ENCODE measurements at places on chromosomes 11 and 22.

DNA sequence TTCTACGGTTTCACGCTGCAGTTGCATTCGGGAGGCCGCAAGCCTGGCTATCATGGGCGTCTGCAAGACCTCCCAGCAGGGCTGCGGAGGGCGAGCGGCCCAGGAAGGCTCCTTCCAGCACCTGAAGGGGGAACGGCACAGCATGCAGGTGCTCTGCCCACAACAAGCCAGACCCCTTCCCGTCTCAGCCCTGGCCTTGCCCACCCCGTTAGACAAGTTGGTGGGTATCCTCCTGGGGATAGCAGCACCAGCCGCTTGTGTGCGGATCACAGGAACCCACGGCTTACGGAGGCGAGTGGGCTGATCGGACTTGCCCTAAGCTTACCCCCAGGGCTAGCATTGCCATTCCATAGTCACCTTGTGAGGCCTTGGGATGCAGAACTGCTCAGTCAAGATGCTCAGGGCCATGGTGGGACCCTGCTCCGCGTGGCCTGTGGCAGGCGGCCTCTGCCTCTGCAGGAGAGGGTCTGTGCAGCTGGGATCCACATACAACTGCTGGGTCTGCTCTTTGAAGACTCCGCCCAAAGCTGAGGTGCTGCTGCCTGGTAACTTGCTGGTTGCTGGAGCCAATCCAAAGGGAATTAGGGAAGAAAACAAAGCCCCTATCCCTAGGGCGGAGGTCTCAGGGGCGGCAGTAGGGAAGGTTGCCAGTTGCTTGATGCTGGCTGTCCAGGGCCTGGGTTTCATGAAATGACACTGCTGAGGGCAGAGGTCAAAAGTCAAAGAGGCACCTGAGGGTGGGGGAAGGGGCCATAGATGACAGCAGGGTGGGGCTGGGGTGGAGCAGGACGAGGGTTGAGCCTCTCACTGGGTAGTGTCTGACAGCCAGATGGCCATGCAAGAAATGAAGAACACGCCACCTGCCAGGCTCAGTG, 1.4 kb upstream of the OSBPL5 start:
- peak; percentile 54 for DNase-seq
- H3K36me3 ChIP-seq = no peaks in the 10 kb centered on the region
- H3K27me3 ChIP-seq = peaks cover 22% of the 10 kb centered on the region
- H3K4me3 ChIP-seq = no peak overlapping the region
- no peak overlapping the region for H3K27ac ChIP-seq

- H3K36me3 ChIP-seq = no peaks in the 10 kb centered on the region
- H3K4me1 ChIP-seq = no peaks in the 10 kb centered on the region
- DNase-seq = no peak
Observed at GRCh38 chr11:97237151-97237550, 847.3 kb downstream of the JRKL start.

- peaks cover 29% of the 10 kb centered on the region for H3K4me1 ChIP-seq
- no peaks in the 10 kb centered on the region for H3K27me3 ChIP-seq
- DNase-seq = no peak
- H3K4me3 ChIP-seq = no peak overlapping the region
- no peaks in the 10 kb centered on the region for H3K36me3 ChIP-seq
Observed at GRCh38 chr11:103929170-103929903, 107.1 kb upstream of the DDI1 start.

DNA sequence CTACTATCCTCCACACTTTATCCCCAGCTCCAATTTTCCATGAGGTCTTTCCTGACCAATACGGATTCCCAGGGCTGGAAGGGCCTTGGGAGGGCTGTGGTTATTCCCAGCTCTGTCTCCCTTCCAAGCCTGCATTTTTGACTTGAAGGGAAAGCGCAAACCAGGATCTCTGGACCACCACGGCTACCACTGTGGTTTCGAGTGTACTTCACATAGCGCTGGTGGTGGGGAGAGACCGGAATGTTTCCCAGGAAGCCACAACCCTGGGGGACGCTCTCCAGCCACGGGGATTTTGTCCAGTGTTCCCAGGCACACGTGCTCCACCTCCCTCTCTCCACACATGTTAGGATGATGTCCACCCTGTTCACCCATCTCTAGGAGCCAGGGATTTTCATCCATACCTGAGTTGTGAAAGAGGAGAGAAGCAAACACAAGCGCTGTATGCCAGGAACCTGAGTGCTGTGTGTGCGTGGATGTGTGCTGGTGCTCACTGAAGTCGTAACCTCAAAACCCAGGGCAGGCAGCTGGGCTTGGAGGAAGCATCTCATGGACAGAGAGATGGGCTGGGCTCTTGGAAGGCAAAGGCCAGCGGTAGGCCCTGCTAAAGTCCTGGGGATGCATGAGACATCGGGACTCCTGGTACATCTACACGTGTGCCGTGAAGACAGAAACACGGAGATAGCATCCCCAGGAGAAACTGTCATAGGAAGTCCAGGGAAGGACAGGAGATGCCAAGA, 1.3 kb upstream of the NPTXR start:
- H3K4me3 ChIP-seq = no peak overlapping the region
- no peaks in the 10 kb centered on the region for H3K4me1 ChIP-seq
- peaks cover 92% of the 10 kb centered on the region for H3K27me3 ChIP-seq
- H3K27ac ChIP-seq = no peak overlapping the region
- no peaks in the 10 kb centered on the region for H3K36me3 ChIP-seq

DNA sequence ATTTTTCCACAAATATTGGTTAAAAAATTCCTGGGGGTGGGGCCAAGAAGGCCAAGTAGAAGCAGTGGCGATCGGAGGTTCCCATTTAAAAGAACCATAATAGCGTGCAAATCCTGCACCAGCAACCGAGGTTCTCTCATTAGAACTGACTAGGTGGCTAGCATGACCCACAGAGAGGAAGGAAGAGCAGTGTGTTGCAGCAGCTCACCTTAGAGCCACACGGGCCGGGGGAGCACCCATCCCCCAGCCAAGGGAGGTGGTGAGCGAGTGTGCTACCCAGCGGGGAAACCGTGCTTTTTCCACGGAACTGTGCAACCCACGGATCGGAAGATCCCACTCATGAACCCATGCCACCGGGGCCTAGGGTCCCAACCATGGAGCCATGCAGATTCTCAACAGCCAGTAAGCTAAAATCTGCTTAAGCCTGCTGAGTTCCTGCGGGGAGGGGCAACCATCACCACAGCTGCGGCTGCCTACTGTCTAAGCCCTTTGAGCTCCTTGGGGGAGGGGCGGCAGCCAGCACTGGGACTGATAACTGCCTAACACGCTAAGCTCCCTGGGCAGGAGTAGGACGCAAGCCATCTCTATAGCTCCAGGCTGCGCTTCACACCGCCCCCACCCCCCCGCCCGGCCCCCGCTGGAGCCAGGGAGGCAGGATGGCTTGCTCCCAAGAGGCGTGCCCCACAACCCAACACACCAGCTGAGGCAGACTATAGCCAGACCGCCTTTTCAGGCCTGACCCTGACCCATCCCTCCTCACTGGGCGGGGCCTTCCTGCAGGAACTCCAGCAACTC, 21.0 kb upstream of the HTATIP2 start:
- H3K27ac ChIP-seq = no peak overlapping the region
- H3K4me1 ChIP-seq = peaks cover 46% of the 10 kb centered on the region
- no peaks in the 10 kb centered on the region for H3K27me3 ChIP-seq
- H3K4me3 ChIP-seq = no peak overlapping the region

All from neural progenitor cell (in vitro differentiated cells).